ENCODE measurements at places on chromosomes 4 and X.

GRCh38 chr4:125663896-125664767 is 349.4 kb downstream of the FAT4 start:
- peak; percentile 68 for DNase-seq

DNA sequence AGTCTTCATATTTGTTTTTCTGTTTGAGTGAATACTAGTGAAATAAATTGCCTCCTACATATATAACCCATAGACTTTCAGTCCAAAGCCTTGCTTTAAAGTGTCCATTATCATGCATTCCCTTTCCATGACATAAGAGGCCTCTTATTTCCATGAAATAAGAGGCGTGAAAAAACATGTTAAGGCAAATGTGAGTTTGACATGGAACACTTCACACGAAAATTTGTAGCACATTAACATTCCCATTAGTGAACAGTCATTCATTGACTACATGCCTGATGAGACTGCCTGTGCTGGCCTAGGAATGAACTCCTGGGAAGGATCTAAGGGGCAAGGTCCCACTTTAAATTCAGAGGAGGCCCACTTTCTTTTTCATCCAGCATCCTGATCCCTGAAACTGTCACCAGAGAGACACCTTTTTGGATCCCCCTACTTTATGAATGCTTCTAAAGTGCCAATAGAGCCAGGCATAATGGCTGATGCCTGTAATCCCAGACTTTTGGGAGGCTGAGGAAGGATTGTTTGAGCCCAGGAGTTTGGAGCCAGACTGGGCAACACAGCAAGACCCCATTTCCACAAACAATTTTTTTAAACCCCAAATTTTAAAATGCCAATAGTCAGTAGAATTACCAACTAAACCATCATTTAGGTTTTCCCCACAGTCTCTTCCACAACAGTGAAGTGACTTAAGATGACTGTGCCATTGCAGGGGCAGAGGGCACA is 6.7 kb downstream of the RTL8B start:
- DNase-seq, result no peak

- DNase-seq, result no peak
Measured at GRCh38 chrX:149759824-149760223, 14.0 kb upstream of the HSFX1 start.

GRCh38 chrX:121802881-121803412 is 755.5 kb downstream of the GLUD2 start:
- DNase-seq, result no peak

GRCh38 chrX:1246816-1247215 is 21.8 kb upstream of the CSF2RA start:
- peak; percentile 63 for DNase-seq

- DNase-seq, result peak; percentile 51
Measured at GRCh38 chr4:22099896-22100295, 151.3 kb upstream of the KCNIP4 start.

GRCh38 chr4:62018537-62018936 is 818.4 kb downstream of the ADGRL3 start:
- DNase-seq, result no peak
